ENCODE measurements at places on chromosomes 16 and 17. TPM values are rescaled to one million over a fixed set of nuclear protein-coding genes. Genes with fewer than 3 reads are reported as not detected.

GRCh38 chr17:49575679-49576087, at the start of gene NXPH3:
Gene NXPH3 (plus strand): TSS chr17:49575871. CDS start chr17:49576220, 349 bp downstream.
- peak; percentile 42 for DNase-seq

DNA sequence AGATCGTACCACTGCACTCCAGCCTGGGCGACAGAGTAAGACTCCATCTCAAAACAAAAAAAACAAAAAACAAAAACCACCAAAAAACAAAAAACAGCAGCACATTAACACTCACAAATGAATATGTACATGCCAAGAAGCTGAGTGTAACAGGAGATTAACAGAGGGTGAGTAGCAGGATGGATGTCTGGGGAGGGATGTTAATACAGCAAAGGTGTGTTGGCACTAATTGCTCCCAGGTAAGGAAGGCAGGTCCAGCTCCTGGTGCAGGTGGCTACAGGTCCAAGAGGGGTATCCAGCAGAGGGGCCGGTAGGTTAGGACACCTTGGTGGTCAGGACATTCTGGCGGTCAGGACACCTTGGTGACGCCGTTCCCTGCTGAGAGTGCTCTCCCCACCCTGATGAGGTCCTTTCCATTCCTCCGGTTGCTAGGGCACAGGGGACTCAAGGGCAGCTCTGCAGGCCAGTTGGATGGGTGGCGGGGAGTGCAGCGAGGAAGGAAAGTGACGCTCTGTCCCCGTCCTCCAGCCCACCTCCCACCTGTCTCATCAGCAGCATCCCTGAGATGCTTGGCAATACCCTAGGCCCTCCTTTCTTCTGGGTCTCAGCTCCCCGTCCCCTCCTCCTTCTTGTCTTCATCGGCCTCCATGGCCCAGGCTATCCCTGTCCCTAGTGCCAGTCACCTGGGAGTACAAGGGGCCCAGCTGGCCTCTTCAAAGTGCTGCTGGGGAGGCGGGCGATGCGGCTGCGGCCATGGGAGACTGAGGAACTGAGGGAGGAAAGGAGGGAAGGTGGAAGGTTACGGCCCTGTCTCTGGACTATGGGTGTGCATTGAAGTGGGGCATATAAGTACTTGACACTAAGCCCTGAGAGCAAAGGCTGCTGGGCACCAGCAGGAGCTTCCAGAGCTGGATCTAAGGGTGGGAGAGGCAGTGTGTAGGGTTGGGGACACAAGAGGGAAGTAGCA, 10.7 kb upstream of the GFAP start:
- no peak for DNase-seq

The PRAC2 gene
- not detected for total RNA-seq

The GPR179 gene
- total RNA-seq, result not detected

DNA sequence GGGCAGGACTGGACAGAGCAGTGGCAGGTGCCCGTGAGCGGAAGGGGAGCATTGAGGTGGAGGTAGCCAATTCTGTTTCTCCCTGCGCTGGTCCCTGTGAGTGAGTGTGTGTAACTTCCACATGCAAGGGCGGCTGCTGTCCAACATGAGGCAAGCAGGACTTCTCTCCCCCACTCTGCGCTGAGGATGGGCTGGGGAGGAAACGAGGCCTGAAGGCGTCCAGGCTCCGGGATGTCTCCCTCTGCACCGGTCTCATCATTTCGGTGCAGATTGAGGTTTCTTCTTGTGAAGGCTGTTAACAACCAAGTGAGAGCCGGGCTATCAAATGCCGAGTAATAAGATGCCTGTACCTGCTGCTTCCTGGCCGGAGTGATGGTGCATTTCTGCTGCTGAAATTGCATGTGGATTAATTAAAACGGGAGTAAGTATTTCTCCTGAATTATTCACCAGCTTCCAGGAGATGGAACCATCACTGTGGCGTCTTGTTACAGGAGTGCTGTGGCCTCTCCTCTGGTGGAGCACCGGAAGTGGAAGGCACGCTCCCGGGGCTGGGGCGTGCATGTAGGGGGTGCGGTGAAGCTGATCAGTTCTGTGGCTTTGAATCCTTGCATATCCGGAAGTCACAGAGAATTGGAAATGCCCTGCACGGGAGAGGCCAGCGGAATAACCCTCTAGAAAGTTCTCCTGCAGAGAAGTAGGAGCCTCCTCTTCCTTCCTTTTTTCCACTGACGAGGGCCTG, 41.7 kb upstream of the MGAT5B start:
- no peak for DNase-seq

DNA sequence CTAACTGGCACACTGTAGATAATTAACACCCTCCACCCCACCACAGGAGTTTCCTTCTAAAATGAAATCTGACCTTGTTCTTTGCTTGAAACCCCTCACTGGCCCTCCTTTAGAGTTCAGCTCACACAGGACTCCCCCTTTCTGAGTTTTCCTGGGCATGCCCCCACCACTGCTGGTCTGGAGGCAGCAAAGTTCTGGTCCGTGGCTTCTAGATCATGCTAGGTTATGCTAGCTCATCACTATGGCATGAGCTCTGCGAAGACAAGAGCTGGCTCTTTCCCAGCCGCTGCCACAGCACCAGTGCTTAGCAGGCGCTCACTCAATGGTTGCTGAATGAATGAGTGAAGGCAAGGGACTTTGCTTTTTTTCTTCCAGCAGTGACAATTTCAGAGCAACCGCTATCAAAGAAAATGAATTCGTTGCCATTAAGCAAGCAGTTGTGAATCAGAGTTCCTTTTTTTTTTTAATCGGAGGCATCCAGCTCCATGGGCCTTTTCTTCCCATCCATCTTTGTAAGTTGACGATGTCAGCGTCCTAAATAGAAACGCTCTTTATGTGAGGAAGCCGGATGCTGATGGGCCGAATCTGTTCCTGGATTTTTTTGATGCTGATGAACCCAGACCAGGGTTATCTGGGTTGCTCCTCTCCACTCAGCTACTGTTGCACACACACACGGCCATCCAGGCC, 80.8 kb upstream of the NOL11 start:
- DNase-seq, result no peak

DNA sequence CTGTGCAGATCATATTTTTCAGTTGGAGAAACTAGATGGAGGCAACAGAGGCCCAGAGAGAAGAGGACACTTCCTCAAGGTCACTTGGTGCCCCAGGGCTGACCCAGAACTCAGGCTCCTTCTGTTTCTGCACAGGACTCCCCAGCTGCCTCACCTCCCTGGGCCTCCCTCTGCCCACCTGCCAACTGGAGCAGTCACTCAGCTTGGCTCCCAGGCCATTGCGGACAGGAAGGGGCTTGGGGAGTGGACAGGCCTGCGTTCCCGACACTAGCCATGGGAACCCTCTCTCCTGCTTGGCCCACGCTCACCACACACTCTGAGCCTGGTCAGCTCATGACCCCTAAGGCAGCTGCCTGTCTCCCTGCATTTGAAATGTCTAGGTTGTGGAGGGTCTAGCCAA, 78.1 kb upstream of the BRD7 start:
- DNase-seq, result no peak

DNA sequence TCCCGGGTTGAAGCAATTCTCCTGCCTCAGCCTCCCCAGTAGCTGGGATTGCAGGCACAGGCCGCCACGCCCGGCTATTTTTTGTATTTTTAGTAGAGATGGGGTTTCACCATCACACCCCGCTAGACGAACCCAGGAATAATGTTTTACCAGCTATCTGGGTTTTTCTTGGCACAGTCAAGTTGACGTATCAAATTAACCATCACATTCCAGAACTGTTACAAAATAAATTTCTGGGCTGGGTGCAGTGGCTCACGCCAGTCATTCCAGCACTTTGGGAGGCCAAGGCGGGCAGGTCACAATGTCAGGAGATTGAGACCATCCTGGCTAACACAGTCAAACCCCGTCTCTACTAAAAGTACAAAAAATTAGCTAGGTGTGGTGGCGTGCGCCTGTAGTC, 501.2 kb downstream of the SHISA9 start:
- no peak for DNase-seq

- DNase-seq, result no peak
Observed at GRCh38 chr17:76572201-76572910, 13.3 kb downstream of the ST6GALNAC2 start.

The ITGAX gene
- total RNA-seq, result 1.4 TPM

- DNase-seq, result no peak
Observed at GRCh38 chr16:14100825-14101224, 29.7 kb downstream of the MRTFB start.

DNA sequence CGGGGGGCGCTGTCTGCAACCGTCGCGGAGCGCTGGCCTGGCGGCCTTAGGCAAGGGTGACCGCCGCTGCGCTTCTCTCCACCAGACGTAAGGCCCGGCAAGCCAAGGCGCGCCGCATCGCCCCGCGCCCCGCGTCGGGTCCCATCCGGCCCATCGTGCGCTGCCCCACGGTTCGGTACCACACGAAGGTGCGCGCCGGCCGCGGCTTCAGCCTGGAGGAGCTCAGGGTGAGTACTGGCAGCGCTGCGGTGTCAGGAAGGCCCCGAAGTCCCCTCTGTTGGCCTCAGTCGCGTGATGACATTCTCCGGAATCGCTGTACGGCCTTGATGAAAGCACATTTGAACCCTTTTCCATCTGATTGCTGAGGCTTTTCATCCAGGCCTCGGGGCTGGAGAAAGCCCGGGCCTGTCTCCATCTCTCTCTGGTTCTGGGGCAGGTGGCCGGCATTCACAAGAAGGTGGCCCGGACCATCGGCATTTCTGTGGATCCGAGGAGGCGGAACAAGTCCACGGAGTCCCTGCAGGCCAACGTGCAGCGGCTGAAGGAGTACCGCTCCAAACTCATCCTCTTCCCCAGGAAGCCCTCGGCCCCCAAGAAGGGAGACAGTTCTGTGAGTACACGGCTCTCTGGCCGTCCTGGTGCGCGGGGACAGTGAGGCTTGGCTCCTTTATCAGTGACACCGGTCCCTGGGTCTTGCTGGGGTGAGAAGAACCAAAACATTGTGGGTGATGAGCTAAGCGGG, 831 bp downstream of the RPL13 start:
- DNase-seq, result peak; percentile 55

The COPRS gene
- 48.0 TPM for total RNA-seq

DNA sequence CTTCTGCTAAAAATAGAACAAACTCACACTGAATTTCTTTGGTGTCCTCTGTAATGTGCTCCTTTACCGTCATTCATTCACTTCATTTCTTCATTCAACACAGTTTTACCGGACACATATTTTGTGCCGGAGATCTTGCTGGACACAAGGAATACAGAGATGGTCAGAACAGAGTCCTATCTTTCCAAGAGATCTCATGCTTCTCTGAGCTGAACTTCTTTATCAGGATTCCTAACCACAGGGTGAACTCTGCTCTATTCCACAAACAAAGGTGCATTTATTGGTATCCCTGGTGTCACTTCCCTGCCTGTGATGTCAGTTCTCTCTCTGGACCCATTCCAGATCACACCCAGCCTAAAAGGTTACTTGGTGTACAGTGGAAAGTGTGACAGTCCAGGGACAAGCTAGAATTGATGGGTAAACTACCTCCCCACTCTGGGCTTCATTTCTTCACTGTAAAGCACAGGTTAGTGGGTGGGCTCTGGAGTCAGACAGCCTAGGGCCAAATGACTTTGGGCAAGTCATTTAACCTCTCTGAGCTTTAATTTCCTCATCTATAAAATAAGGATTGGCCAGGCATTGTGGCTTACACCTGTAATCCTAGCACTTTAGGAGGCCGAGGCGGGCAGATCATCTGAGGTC, 4.2 kb downstream of the IFI35 start:
- DNase-seq, result no peak

The CX3CL1 gene
- total RNA-seq, result 1.2 TPM

DNA sequence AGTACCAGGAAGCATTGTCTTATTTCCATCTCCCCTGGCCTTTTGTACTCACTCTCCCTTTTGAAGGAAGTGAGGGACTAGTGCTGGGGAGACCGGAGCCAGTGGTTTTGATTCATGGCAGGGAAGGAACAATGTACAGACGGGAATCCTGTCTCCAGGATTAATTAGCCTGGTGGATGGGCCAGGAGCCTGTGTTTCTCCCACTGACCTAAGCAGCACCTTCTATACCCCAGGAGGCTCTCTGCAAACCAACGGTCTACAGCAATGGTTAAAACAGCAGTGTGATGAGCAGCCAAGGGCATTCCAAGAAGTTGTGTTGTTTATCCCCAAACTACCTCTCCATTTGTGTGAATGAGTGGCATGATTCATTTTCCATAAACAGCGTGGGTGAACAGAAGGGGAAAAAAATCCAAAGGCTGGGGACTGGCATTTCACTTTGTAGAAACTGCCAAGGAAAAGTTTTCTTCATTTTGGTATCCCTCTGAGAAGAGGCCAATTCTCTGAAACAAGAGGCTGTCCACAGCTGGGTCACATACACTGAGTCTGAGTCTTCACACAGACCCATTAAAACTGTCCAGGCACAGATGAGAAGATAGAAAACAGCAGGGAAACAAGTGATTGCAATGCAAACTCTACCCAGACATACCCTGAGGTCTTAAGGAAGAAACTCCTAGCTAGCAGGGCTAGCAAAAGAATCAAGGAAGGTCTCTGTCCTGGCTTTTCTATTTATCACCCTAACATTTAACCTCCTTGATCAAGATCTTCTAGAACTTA, 18.1 kb downstream of the ANKFN1 start:
- no peak for DNase-seq

The CACNG4 gene
- not detected for total RNA-seq

The CCDC144A gene
- 2.9 TPM for total RNA-seq

DNA sequence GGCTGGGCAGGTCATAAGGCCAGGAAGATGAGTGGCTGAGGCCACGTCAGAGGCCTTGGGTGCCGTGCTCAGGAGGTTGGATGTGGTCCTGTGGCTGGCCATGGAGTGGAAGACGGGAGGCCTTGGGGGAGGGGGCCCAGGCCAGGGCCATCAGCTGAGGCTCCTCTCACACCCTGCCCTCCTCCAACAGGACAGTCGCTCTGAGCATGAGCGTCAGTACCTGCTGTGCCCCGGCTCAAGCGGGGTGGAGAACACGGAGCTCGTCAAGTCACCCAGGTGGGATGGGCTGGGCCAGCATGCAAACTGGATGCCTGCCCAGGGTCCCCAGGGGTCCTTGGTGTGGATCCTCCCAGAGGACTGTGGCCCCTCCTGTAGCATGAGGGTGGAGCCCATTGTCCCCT, 19.2 kb downstream of the POLR3E start:
- DNase-seq, result no peak

DNA sequence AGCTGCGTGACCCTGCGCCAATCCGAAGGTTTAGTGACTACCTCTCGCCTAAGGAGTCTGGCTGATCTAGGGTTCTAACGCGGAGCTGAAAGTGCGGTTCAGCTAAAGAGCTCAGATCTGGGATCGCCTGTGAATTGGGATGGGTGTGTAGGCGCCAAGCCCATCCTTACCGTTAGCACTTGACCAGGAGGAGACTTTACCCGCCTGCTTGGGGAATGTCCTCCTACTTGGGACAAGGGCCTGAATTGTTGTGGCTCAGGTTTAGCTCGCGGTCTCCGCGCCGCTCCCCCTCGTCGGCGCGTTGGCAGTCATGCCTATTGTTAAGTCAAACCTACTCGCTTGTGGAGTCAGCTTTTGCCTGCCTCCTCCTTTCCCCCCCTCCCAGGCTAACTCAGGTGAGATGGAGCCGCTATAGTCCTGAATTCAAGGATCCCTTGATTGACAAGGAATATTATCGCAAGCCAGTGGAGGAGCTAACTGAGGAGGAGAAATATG, 480 bp downstream of the MRPS7 start:
- no peak for DNase-seq

- DNase-seq, result no peak
Observed at GRCh38 chr17:57415751-57416207, 159.5 kb downstream of the MSI2 start.

The NUPR1 gene
- total RNA-seq, result 4.9 TPM

- DNase-seq, result no peak
Observed at GRCh38 chr16:75761108-75761507, 34.8 kb upstream of the CPHXL start.

The BCO1 gene
- total RNA-seq, result not detected

GRCh38 chr16:4318451-4318910, 2.6 kb downstream of the GLIS2 start:
- DNase-seq, result no peak

All from endothelial cell of umbilical vein (primary cell).